KBM-7 (cell line): ENCODE measurements at places on chromosomes 12 and 14.

DNA sequence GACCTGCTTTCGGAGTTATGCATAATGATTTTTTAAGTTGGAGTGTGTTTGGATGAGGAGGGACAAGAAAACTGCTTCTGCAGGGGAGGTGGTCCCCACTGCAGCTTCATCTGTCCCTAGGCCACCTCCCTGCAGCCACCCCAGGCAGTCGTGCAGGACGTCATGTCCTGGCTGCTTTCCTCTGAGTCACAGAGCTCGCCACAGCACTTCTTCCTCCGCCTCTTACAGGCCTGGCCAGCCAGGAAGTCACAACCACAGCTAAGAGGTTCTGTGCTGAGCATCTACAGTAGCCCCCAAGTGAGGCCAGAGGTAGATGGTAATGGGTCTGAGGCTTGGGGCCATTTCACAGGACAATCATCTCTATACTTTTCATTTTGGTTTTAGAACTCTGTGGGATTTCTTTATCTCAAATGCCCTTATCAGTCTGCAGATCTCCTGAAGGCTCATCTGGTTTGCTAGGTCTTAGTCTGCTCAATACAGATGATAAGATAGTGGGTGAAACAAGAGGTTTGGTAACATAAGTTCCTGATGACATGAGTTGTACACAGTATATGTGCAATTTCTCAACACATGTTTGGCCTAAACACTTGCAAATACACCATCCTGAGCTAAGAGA, 106.4 kb downstream of the ARF6 start:
- peak; percentile 89 for DNase-seq

DNA sequence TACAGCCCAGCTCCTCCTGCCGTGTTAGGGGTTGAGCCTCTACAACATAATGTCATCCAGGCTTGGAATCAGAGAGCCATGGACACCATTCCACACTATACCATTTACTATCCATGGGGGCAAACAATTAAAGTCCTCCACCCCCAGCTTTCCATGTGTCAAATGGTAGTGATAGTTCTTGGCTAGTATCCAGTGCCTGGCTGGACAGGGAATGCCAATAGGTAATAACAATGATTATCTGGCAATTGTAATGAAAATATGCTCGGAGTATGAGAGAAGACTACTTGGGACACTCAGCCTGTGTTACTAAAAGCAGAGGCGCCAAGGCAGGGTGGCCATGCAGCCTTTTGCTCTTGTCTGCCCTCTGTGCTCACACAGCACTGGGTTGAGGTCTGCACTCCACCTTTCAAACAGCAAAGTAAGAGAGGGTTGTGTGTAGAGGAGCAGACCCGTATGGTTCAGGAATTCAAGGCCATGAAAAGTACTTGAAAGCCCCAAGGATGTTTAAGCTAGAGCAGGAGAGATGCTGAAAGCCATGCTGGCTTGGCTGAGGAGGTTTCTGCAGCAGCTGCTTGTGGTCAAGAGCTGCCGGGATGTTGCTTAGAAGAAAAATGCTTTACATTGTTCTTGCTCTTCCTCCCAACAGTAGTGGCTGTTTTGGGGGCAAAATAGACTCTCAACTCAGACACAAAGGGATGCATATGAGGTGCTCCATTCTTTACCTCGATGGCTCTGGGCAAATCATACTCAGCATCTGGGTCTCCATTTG, 10.6 kb downstream of the SERPINA3 start:
- no peak for DNase-seq

DNA sequence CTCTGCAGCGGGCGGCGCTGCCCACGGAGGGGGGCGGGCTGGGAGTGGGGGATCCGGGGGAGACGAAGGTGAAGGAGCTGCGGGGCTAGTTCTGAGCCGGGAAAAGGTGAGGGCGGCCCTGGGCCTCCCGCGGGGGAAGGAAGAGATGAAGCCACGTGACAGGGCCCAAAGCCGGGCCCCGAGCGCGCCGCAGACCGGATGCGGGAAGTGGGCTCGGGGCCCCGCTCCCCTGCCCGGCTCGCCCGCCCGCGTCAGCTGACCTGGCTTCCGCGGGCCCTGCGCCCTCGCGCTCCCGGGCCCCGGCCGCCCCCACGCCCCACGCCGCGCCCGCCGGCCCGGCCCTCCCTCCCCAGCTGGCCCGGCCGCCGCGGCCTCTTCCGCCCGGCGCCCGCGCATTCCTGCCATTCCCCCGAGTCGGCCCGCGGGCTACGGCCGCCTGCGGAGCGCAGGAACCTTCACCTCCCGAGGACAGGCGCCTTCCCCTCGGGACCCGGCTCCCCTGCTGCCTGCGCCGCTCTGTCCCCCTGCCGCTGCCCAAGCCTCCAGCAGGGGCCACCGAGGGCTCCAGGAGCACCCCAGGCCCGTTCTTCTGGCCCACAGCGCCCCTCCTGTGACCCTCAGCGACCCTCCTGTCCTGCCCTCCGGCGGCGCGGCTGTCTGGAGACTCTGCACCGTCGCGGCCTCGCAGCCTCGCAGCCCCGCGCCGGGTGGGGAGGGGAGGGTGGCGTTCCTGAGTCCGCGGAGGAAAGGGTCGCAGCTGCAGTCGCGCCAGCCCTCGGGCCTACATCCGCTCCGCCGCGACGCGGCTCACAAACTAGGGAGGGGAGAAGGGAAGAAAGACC, 20.4 kb downstream of the NINJ2 start:
- DNase-seq: peak; percentile 82

DNA sequence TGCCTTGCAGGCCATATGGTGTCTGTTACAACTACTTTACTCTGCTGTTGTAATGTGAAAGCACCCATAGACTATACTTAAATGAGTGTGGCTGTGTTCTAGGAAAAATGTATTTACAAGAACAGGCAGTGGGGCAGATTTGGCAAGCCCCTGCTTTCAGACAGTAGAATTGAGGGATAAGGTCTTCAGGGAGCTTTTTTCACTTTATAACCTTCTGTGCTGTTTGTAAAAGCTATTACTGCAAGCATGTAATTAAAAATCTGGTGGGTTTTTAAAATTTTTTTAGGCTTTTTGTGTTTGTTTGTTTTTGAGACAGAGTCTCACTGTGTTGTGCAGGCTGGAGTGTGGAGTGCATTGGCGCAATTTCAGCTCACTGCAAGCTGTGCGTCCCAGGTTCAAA, 73.9 kb downstream of the VEZT start:
- DNase-seq: no peak

DNA sequence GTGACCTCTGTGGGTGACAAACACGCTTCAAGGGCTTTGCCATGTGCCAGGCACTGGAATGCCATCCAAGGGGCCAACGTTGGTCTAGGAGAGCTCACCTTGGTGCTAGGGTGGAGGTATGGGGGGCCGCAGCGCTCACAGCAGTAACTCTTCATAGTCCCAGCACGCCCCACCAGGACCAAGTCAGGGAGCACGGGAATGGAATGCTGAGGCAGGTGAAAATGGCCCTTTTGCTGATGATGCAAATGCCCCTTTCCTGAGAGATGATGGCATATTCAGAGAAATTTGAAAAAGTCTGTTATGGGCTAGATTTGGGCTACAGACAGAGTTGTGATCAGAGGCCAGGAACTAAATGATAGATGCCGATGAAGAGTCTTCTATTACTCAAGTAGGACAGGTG, 10.0 kb upstream of the FAM181A start:
- DNase-seq: no peak
